ENCODE measurements at places on chromosomes 7 and 10. TPM values are rescaled to one million over a fixed set of nuclear protein-coding genes. Genes with fewer than 3 reads are reported as not detected.

The TLL2 gene
- 0.47 TPM for total RNA-seq

The PRRT4 gene
- not detected for total RNA-seq

The PPP1R17 gene
- 0.20 TPM for total RNA-seq

The ADAM8 gene
- 116 TPM for total RNA-seq

The SPDYE9 gene
- not detected for total RNA-seq

The GSTO2 gene
- 0.89 TPM for total RNA-seq

The GIMAP8 gene
- total RNA-seq = 0.47 TPM

The PITX3 gene
- not detected for total RNA-seq

The NRCAM gene
- 4.6 TPM for total RNA-seq

The COL17A1 gene
- not detected for total RNA-seq

The SPDYE3 gene
- not detected for total RNA-seq

The ANKRD2 gene
- total RNA-seq = not detected

The PTPRZ1 gene
- not detected for total RNA-seq

The AKR1C3 gene
- total RNA-seq = not detected

The AGR2 gene
- not detected for total RNA-seq

The RBM20 gene
- total RNA-seq = not detected

The CTAGE15 gene
- total RNA-seq = not detected

The SUGCT gene
- total RNA-seq = 2.6 TPM

The ASIC3 gene
- 4.8 TPM for total RNA-seq

The PDK4 gene
- total RNA-seq = 7.1 TPM

The TRPV5 gene
- total RNA-seq = not detected

The TMEM229A gene
- not detected for total RNA-seq

The KNDC1 gene
- total RNA-seq = not detected

The GJD4 gene
- total RNA-seq = not detected

The ZNF425 gene
- total RNA-seq = 2.8 TPM

The SPDYE18 gene
- 1.8 TPM for total RNA-seq

The ARF5 gene
- 77.1 TPM for total RNA-seq

The GRID1 gene
- not detected for total RNA-seq

The CCAR1 gene
- total RNA-seq = 98.9 TPM

The PSMC2 gene
- total RNA-seq = 51.1 TPM

The TAS2R3 gene
- 9.5 TPM for total RNA-seq

The VWC2 gene
- not detected for total RNA-seq

The C10orf67 gene
- not detected for total RNA-seq

The GHRHR gene
- not detected for total RNA-seq

The CABCOCO1 gene
- not detected for total RNA-seq

The OLAH gene
- not detected for total RNA-seq

The CREB5 gene
- total RNA-seq = 0.05 TPM

The ZKSCAN5 gene
- 10.9 TPM for total RNA-seq

The NOLC1 gene
- total RNA-seq = 45.0 TPM

The ASZ1 gene
- total RNA-seq = not detected

All from B cell (primary cell).